ENCODE measurements at places on chromosomes 16 and 17. TPM values are rescaled to one million over a fixed set of nuclear protein-coding genes. Genes with fewer than 3 reads are reported as not detected.

DNA sequence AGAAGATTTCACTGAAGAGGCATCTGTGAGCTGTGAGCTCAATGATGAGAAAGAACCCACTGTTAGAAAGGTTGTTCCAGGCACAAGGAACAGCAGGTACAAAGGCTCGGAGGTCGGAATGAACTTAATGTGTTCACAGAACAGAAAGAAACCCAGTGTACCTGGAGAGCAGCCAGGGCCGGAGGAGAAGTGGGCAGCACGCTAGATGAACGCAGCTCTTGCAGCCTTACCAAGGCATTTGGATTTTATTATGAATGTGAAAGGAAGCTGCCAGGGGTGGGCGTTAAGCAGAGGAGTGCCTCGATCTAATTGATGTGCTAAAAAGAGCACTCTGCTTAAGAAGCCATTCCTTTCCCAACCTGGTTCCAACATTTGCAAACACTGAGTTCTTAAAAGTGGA lies 19.0 kb downstream of the EEF2K start:
- no peak for DNase-seq

GRCh38 chr16:22989598-22989997 lies 159.7 kb downstream of the USP31 start:
- DNase-seq: no peak

DNA sequence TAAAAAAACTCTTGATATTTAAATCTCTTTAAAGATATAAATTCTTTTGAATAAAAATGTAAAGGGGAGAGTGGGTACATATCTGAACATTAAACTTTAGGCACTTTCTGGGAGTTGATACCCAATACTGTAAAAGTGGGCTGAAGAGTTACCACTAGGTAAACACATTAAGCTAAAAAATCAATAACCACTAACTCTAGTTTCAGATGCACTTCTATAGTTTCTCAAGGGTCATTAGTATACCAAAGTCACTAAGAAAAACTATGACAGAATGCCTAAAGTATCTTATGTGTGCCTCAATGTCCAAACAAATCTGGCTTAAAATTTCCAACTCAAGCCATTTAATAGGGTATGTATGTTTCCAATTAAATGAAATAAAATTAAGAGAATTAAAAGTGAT lies 13.1 kb upstream of the CFDP1 start:
- DNase-seq: no peak

DNA sequence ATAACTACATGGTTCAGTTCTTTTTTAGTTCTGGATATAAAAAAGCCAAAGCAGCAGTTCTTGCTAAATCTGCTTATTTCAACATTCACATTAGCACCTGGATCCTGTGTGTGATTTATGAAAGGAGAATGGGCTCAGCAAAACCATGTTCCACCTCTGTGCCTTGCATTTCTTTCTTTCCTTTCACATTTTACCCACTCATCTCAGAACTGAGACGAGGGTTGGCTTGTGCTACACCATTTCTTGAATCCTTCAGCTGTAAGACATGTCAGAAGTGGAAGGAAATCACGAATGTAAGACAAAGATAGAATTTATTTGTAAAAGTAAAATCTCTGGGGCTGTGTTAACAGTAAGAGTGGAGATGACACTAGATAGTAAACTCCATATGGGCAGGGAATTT lies 1.2 kb upstream of the UTP6 start:
- no peak for DNase-seq

DNA sequence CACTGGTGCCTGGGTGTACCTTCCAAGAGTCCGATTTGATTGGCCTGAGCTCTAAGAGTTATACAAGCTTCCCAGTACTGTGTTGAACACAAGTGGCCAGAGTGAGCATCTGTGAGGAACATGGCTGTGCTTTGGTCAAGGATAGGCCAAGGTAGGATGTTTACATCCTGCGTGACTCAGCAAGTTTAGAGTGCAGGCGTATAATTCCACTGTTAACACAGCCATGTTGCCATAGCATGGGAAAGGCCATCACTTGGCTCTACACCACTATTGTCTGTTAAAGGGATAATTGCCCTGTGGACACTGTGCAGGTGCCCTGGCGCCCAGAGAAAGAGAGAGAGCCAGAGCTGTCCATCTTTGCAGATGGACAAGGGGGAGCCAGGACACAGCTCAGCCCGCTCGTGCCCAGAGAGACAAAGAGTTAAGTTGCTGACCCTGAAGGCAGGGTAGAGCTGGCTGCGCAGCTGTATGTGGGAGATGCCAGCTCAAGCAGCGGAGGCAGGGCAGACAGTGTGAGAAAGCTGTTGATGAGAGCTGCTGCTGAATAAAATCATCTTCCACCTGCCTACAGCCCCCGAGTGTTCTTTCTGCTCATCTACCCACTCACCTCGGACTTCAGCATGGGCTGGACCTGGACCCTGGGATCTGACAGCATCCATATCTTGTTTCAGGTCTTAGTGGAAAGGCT lies 11.7 kb downstream of the CFAP52 start:
- DNase-seq: no peak

DNA sequence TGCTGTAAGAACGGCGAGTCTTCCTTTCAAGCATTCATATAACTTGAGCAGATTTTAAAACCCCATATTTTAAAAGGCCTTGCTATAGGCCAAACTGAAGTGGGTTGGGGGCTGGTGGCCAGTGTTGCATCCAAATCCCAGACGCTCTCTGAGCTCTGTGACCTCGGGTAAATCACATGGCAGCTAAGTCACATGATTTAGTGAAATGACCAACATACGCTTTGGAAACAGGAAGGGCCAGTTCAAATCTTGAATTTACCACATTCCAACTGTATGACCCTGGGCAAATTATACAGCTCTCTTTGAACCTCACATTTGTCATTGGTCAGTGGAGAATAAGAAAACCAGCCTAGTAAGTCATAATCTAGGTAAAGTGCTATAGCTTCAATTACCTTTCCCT lies 519.3 kb downstream of the HAPSTR1 start:
- DNase-seq: no peak

DNA sequence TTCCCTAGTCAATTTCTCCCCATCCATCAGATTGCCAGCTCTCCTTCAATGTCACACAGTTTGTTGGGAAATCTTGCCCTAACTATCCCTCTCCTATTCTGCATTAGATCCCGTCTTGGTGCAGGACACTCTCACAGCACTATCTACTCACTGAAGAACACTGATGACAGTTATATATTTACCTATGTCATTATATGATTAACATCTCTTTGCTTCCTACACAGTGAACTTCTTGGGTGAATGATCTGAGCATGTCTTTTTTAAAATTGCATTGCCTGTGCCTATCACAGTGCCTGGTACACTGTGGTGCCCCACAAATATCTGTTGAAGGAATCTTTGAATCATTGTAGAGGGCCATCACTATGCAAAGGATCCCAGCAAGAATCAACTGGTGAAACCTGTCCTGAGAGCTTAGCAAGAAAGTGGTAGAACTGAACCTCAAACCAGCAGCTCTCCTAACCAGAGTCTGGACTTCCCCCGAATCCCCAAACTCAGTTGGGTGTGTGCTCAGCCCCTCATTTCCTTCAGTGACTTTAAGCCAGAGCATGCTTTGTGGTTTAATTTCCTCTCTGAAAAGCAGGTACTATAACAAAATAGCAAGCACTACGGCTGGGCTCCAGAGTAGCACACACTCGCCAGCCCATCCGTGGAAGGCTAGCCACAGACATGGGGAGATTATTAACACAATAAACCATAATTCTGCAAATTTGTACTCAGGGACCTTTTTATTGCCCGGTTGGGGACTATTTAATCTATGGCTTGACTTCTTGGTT lies 680.7 kb upstream of the SALL1 start:
- DNase-seq: no peak

DNA sequence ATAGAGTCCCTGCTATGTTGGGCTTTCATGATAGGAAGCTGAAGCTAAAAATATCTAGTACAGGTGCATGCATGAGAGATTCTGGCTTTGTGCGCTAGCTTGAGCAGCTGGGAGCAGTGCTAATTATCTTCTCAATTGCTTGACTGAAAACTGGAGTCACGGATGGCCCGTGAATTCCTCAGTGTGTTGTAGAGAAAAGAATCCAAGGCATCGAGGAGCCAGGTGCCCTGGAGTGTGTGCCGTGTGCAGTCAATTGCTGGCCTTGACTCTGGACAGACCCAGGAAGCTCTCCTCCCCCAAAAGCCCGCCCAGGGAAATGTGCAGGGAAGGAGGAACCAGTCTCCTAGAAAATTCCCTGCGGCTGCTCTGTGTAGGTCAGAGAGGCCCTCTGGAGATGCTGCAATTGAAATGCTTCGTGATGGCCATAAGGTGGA lies 14.2 kb downstream of the LGALS3BP start:
- no peak for DNase-seq

Gene CDH11
- 397 TPM for total RNA-seq

Gene PRRT2
- total RNA-seq: 7.7 TPM

Gene CDRT4
- 2.9 TPM for total RNA-seq

Gene GRAP
- under 0.01 TPM for total RNA-seq

Gene PLEKHH3
- total RNA-seq: 15.5 TPM

Gene SAMD14
- 1.6 TPM for total RNA-seq

Gene GPS2
- 69.1 TPM for total RNA-seq

Gene CX3CL1
- 0.33 TPM for total RNA-seq

Gene TMEM11
- total RNA-seq: 17.5 TPM

Gene CLEC18A
- total RNA-seq: not detected

Gene AURKB
- 31.8 TPM for total RNA-seq

Gene KRT27
- not detected for total RNA-seq

Gene HCRT
- total RNA-seq: not detected

Gene HAPSTR1
- 77.6 TPM for total RNA-seq
